Activated naive CD4-positive, alpha-beta T cell treated with anti-CD3 and anti-CD28 coated beads, Interleukin-2, amount 50 U/mL, for 72 hours (primary cell): ENCODE measurements at places on chromosomes 3 and 15.

DNA sequence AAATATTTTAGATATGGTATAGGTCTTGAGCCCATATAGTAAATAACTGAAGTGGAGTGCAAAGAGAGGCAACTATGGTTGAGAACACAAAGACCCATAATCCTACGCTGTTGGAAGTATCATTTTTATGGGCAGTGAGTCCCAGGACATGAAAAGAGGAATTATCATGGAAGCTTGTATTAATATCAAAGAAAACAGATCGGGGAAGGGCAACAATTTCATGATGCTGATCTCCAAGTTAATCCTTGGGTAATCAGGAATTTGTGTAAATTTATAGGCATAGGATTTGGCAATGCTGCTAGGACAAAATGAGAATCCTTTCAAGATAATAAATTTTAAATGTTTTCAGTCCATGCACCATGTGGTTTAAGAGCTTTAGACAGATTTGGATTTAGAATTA lies 40.2 kb upstream of the PYDC2 start:
- DNase-seq: no peak

GRCh38 chr15:67827562-67828277 lies 2.4 kb downstream of the SKOR1 start:
- DNase-seq: no peak

GRCh38 chr3:36393563-36393962 lies 13.3 kb downstream of the STAC start:
- DNase-seq: no peak

GRCh38 chr3:179038216-179038898 lies 33.3 kb downstream of the ZMAT3 start:
- no peak for DNase-seq

- no peak for DNase-seq
Measured at GRCh38 chr15:72110355-72110754, 7.6 kb downstream of the MYO9A start.

DNA sequence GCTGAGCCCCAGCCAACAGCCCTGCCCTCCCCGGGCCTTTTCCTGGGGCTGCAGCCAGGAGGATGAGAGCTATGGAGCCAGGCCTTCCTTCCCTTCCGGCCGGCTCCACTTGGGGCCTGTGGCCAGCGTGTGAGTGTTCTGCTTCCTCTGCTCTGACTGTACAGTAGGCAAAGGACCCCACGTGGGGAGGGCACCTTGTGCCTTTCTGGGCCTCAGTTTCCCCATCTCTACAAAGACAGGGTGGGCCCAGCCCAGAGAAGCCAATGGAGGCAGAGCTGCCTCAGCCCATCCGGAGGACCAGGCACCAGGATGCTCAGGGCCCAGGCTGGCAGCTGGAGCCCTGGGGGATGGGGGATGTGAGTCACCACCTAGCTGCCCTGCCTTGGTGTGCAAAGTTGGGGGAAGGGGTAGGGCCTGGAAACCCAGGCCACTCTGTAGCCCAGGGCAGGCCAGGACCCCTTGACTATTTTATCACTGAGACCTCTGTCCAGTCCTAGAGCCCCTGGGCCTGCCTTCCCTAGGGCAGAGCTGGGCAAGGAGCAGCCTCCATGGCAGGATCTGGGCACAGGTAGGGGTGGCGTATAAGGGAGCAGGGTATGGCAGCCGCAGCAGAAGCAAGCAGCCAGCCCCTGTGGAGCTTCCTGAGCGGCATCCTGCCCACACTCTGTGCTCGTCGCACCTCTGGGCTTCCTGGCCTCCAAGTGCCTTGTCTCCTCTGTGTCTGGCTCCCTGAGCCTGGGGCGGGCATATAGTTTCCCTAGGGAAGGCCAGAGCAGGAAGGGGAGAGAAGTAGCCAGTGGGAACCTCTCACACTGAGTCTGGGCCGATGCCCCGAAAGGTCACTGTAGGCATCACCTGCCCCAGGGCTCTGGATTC lies 1.8 kb downstream of the PSTPIP1 start:
- peak; percentile 57 for DNase-seq

DNA sequence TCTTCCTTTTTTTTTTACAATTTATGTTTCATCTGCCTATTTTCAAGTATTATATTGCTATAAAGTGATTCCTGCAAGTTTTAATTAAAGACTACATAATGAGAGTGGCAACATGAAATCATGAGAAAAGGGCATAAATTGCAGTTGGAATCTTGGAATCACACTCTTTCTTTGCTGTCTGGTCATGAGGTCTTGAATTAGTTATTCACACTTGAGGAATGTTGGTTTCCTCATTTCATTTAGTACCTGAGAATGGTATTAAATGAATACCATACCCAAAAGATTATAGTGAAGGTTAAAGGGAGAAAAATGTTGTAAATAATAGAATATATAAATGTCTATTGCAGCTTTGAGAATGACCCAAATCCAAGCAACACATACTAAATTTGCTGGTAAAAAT lies 25.8 kb upstream of the CNTN3 start:
- no peak for DNase-seq

- DNase-seq: no peak
Measured at GRCh38 chr3:48738926-48739616, 22.1 kb upstream of the IP6K2 start.

- no peak for DNase-seq
Measured at GRCh38 chr3:23071758-23072157, 131.4 kb upstream of the UBE2E2 start.

DNA sequence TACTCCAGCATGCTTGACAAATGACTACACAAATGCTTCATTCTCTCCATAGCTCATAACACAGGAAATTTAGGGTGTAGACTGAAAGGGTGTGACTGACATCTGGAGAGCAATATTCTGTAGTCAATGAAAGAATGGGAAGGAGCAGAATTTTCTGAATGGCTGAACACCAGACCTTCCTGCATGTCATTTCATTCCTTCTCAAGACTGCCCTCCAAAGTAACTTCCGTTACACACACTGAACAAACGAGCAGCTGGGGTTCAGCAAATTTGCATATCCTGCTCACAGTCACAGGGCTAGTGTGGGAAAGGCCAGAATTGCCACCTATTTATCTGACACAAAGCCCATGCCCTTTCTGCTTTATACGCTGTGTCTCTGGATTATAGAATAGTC lies 325.0 kb upstream of the CFAP20DC start:
- DNase-seq: no peak

DNA sequence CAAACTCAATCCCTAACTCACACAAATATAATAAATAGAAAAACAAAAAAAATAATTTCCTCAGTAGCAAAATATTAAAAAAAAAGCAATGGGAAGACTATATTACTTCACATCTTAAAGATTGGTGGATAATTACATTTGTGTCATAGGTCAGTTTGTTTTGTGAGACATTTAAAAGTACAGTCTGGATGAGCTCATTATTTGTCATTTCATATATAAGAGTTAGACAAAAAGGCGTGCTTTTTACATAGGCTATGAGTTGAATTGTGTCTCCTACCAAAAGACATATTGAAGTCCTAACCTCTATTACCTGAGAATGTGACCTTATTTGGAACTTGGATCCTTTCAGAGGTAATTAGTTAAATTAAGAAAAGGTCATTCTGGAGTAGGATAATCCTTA lies 710.1 kb upstream of the CBLB start:
- no peak for DNase-seq

GRCh38 chr3:174862666-174863065 lies 3.5 kb downstream of the NAALADL2 start:
- DNase-seq: no peak

DNA sequence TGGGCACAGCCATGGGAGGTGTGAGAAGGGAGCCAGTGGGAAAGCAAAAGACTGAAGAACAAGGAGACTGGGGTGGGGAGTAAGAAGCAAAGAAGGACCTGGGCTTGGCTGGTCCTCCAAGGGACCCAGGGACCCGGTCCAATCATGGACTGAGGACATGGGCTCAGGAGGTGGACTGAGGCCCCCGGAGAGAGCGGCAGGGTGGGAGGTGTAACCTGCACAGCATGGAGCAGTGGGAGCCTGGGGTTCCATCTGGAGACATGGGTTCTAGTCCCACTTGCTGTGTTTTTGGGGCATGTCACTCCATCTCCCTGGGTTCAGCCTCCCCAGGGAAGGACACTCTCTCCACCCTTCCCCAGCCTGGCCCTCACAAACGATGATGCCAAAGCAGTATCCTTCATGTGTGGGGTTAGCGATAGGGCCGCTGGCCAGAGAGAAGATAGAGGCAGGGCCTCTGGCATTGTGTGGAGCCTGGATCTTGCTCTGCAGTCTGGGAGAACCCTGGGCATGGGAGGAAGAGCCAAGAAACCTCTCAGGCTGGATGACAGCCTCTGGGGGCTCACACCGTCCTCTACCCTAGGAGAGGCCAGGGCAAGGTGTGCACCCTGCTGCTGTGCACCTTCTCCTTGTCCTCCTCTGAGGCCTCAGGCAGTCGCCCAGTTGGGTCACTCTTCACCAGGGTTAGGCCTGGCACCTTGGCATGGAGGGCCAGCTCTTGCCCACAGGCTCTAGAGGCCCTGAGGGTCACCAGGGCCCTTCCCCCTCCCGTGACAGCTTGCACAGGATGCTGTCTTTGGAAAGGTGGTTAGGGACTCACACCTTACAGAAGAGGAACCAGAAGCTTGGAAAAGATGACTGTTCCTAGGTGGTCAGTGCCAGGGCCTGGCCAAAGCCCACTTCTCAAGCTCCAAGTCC lies 26.0 kb downstream of the FBXW12 start:
- DNase-seq: no peak

GRCh38 chr15:91787198-91787597 lies 66.3 kb upstream of the SLCO3A1 start:
- no peak for DNase-seq

DNA sequence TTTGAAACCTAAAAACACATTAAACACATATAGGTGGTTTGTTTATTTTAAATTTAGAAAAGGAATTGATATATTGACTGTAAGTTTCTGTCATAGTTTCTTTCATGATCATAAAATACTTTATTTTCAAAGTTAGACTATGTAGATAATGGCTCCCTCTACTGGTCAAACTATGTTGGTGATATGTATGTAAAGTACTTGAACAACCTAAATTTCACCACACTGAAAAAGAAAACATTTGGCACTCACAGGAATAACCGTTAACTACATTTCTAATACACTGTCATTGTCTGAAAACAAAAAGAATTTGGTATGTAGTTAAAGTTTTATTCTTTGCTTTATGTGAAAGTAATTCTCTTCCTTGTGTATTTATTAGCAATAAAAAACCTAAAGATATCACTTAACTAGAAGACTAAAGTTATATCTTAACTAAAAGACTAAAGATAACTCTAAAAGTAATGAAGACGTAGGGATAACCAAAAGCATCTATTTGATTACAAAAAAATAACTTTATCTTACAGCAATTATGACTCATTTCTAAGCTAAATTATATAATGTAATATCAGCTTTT lies 427.5 kb downstream of the VGLL3 start:
- no peak for DNase-seq

DNA sequence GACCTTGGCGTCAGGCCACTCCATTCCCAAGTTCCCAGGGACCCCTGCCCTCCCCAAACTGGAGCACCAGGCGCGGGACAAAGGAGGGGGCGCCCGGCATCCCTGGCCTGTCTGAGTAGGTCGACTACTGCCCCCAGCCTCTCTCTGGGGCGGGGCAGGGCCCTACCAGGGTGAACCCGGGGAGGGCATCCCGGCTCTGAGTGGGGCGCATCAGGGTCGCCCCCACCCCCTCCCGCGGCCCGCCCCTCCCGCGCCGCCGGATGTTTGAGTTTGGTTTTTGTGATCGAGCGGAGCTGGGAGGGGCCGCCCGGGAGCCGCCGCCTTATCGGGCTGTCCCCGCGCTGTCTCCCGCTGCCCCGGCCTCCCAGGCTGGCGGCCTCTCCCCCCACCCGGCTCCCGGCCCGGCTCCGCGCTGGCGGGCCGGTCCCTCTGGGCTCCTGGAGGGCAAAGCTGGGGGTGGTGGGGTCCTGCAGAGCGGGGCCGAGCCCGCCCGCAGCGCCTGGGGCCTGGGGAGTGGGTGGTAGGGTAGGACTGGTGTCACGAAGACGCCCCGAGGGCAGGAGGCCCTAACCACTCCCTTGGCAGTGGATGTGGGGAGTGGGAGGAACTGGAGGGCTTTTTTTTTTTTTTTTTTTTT lies 47.2 kb upstream of the SMAD6 start:
- DNase-seq: no peak

GRCh38 chr15:75067123-75067830 lies 43.9 kb downstream of the PPCDC start:
- peak; percentile 35 for DNase-seq
